ENCODE measurements at places on chromosomes 3 and 15.

DNA sequence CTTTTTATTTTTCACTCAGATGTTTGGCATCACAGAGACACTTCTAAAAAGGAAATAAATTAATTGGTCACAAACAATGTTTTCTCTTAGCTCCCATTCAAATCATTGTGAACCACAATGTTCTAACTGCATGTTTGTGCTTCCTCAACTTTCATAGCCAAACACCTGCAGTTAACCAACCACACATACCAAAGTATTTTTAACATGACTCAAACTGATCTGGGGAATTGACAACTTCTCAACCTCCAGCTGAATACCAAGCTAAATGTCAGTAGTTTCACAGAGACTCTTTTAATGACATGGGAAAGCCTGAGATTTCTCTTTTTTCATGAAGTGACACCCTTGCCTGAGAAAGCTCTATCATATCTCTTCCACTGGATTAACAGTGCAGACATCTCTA lies 217.9 kb upstream of the MME start:
- DNase-seq, result peak; percentile 60

DNA sequence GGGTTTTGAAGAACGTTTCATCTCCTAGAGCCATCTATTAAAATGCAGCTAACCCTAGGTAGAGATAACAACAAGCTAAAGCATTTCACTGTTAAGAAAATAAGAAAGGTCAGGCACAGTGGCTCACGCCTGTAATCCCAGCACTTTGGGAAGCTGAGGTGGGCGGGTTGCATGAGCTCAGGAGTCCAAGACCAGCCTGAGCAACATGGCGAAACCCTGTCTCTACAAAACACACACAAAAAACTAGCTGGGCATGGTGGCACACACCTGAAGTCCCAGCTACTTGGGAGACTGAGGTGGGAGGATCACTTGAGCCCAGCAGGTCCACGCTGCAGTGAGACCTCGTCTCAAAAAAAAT lies 5.4 kb upstream of the TBC1D5 start:
- no peak for DNase-seq

DNA sequence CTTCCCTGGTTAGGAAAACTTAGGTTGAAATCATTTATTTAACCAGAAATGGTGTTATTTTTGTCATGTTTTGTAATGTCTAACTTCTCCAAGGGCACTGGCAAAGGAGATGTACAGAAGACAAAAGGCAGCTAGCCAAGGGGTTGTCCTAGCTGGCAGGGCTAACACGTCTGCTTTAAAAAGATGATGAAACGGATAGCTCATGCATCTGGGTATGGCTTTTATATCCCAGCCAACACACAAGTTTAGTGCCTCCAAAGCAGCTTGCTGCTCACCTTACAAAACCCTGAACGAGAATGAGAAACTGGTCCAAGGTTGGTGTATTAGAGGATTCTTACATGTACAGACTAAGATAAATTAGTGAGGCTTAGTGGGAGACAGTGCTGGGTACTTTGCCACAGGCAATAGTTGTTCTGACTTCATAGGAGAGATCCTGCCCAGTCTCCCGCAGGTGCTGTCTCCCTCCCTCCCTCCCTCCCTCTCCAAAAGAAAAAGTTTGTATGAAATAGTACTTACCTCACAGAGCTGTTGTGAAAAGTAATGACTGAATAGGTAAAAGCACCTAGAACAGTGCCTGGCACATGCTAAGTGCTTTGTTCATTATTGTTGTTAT lies 47.8 kb downstream of the KCNMB2 start:
- DNase-seq, result no peak

DNA sequence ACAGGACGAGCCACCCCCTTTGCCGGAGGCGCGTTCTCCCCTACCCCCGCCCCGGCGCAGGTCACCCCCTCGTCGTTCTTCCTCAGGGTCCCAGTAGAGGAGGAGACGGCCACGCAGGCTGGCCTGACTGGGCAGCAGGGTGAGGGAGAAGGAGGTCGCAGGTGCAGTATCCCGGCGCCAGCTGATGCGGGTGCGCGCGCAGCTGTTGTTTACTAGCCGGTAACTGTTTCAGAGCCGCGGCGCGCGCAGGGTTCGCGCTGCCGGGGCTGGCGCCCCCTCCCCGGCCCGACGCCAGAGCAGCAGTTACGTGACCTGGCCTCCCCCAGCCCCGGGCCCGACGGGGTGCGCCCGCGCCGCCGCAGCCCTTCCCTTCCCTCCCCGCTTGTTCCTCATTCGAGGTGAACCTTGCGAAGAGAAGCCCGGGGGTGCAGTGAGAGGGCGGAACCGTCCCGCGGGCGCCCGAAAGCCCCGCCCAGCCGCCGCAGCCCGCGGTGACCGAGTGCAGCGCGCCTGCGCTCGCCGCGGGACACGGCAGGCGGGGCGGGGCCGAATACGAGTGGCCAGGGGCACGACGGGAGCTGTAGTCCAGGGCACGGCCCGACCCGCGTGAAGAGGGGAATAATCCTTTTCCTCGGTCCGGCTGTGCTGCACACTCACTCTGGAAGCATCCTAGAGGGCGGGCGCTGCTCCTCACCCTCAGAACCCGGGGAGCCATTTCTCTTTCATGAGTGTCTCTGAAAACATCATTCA lies at the start of gene SLC12A6:
Gene SLC12A6 (minus strand): TSS at position 225 of the 750 bp plus-strand sequence. CDS start 1,101 bp downstream, outside the sequence.
- DNase-seq, result peak; percentile 97

GRCh38 chr3:142434503-142434902 lies 13.3 kb downstream of the XRN1 start:
- DNase-seq, result no peak
